MCF 10A (cell line): ENCODE measurements at places on chromosomes 12 and 14.

DNA sequence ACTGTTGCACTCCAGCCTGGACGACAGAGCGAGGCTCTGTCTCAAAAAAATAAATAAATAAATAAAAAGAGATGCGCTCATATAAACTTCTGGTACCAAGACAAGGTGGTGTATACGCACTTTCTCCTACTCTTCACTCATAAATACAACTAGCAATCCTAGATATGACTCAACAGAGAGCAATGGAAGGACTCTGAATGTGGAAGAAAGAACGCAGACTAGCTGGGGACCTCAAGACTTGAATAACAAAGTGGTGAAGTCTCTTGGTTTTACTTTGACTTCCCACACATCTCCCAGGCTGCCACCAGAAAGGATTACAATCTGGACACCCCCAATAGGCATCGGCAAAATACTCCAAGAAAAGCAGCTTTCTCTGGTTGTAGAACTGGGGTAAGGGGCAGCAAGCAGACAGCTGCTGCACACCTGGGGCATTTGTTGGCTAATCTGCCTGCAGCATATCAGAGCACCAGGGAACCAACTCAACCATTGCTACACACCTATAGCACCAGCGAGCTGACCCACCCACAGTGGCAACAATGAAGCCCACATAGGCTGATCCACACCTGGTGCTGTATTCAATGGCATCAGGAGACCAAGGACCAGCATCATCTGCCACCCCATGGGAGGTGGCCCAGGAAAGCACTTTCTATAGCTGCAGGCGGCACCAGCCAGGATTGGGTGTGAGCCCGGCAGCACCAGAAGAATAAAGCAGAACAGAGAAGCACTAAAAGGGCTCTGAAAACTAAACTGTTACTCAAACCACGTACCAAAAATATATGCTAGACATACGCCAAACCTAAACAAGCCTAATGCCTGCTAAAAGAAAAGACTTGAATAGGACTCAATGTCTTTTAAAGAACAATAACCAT, 1231.7 kb upstream of the TMEM132C start:
- no peak for DNase-seq

GRCh38 chr12:19744705-19745218, 305.5 kb downstream of the AEBP2 start:
- DNase-seq, result peak; percentile 37

GRCh38 chr14:64265222-64265621, 28.9 kb downstream of the ESR2 start:
- no peak for DNase-seq

GRCh38 chr12:18752280-18752920, 14.5 kb downstream of the CAPZA3 start:
- DNase-seq, result peak; percentile 31

GRCh38 chr14:64718762-64719161, 14.5 kb downstream of the PLEKHG3 start:
- DNase-seq, result no peak

GRCh38 chr12:58323676-58324075, 382.3 kb downstream of the ATP23 start:
- DNase-seq, result no peak

- peak; percentile 36 for DNase-seq
Measured at GRCh38 chr12:56146492-56147460, 5.6 kb upstream of the MYL6B start.

GRCh38 chr12:67659292-67659691, 10.7 kb downstream of the DYRK2 start:
- no peak for DNase-seq

DNA sequence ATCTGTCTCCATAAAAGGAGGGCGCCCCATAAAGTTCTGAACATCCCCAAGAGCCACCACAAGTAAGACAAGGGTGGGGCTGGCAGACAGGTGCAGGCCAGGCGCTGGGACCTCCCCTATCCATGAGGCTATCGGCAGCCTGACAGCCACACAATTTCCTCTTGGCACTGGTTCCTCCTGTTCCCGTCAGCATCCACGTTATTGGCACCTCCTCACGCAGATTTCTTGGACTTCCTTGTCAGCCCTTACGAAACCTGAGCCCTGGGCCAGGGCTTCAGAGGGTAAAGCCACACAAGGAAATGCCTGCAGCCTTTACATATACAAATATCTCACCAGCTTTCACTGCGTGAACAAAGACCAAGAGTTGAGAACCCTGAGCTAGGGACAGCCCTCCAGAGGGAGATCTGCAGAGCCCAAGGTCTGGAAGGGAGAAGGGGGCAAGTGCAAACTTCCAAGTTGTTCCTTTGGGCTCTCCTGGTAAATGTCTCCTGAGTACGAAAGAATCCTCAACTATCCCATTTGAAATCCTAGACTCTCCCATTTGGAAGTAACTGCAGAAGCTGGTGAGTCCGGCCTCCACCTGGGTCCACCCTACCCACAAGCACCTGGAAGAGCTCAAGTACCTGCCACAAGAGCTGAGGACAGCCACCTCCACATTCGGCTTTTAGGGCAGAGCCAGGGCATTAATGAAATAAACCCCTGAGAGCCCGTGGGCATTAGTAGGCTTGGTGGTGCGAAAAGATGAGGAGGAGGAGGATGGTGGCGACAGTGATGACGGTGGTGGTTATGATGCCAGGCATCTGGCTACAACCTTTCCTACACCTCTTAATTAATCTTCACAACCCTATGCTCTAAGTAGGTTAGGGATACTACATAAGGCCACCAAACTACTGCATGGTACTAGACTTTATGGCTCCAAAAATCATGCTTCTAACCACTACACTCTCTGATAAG, 5.5 kb upstream of the TC2N start:
- peak; percentile 98 for DNase-seq

DNA sequence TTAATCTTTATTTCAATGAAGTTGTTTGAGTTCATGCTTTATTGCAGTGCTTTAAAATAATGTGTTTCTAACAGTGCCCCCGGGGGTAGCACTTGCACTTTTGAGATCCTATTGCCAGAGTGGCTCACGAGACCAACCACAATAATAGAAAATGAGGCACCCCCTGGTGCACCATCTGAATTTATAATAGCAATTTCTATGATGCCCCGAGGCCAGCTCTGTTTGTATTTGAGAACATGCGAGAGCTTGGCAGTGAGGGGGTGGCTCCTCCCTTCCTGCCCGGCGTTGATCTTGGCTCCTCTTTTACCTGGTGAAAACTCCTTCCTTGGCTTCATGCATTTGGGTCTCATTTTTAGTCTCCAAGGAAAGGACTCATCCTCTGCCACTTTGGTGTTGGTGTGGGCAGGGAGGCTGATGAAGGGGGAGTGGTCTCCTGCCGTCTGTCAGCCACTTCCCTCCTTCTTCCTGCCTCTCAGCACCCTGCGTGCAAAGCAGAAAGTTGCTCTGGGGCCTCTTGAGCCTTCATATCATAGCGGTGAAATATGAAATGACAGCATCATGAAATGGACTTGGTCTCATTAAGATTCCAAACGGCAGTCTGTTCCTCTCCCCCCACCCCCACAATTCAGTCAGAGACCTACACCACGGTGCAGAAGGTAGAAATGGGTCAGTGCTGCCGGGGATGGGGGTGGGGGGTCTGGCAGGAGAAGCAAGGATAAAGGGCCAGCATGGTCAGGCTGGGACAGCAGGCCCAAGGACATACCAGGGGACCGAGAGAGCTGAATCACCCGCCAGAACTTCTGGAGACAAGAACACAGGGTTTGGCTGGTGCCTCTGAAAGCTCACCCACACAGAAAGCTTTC, 17.7 kb upstream of the NRXN3 start:
- DNase-seq, result peak; percentile 52

GRCh38 chr12:98973395-98973794, 328.3 kb downstream of the APAF1 start:
- DNase-seq, result peak; percentile 93

- peak; percentile 61 for DNase-seq
Measured at GRCh38 chr14:91417983-91418386, 365 bp upstream of the CCDC88C start.

GRCh38 chr14:75655235-75655634, 5.4 kb downstream of the ERG28 start:
- DNase-seq, result no peak

GRCh38 chr12:159156-159782, 54.7 kb downstream of the SLC6A12 start:
- DNase-seq, result no peak

DNA sequence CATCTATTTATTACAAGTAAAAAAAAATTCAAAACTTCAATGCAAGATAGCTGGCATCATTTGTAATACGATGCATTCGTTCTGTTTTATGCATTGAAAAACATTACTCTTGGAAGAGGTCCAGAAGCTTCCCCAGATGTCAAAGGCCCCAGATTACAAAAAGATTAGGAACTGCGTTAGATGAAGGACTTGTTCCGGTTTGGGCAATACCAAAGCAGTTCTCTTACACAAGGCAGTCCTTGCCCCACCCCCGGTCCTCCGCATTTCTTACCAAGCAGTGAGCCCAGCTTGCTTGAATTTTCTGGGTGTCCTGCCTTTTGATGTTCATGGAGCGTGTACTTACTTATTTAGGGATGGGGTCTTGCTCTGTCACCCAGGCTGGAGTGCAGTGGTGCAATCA, 4.8 kb upstream of the HVCN1 start:
- DNase-seq, result no peak

DNA sequence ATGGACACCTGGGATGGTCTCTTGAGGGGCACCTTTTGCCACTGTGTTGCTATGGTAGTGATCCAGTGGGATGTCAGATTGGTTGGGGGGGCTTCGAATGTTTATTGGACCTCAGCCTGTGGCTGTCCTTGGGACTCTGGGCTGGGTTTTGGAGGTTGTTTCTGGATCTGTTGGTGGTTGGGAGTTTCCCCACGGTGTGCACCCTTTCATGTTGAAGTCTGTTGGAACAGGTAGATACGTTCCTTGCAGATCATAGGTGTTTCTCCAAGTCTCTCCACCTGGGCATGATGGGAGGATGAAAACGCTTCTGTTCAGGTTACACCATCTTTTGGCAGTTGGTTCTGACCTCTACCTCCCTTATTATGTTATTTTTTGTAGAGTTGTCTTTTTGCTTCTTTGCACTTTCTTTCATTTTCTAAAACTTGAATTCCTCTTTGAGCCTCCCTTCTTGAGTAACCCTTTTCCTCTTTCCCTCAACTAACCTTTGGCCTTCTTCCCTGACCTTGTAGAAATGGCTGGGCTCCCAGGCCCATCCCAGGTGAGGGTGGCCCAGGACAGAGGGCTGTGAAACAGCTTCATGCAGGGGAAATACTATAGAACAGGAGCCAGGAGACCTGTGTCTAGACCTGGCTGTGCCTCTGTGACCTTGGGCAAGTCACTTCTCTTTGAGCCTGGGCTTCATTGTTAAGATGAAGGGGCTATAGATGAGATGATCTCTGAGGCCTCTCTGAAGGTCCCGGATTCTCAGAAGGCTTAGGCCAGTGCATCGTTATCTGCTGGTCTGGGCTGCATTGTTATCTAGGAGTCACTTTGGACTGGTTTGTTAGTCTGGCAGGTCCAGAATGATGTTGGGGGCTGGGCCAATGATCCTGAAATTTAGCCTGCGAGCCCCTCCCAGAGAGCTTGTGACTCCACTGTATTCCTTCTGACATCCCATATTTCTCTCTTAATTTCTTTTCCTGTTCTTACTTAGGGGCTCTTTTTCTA, 2.0 kb downstream of the ATN1 start:
- no peak for DNase-seq

DNA sequence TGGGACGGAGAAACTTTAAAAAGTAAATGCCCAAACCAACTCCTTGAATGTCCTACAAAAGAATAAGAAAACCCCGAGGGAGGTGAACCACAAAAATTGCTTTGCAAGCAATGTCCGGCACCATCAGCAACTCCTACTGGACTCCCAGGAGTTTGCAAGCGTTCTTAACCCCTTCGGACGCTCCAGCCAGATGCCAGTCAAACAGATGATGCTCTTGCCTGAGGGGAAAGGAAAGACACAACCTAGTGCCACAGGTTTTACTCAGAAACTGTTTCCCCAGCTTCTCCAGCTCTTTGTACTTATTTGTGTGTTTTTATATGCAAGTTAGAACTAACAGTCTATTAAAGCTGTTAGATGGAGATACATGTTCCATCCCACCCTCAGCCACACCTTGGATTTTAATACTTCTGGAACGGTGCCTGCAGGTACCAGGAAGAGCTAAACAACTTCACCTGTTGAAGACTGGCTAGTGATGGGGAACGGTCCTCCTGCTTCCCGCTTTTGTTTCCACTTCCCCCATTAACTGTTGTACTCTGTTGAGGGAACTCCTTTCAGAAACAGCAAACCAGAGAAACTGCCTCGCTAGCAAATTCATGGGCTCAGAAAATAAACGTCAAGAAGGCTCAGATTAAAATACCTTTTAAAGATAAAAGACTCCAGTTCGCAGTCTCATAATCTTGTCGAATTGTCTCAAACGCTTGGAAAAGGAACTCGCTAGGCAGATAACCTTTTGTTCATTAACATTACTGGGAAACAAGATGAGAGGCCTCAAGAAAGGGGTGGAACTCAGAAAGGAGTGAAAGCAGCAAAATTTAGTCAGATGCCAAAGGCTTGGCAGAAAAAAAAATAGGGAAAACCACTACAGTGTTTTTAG, 1.1 kb upstream of the FERMT2 start:
- peak; percentile 80 for DNase-seq

DNA sequence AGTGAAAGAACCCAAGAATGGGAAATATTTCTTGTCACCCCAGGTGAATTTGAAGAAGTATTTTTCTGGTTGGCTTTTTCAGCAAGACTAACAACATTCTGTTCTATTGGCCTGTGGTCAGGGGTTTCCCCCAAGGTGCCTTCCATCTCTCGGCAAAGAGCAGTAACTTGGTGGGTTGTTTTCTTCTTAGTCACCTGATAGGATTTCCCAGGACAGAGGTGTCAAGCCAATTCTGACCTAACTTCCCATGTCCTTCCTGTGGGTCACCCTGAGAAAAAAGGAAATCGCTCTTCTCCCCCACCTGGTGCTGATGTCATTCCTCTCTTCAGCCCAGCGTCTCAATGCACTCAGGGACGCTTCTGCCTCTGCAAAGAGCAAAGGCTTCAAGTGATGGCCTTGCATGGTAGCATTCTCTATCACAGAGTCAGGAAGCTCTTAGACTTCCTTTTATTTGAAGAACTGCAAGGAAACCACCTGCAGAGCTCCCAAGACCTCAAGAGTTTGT, 16.1 kb upstream of the IFNG start:
- no peak for DNase-seq

DNA sequence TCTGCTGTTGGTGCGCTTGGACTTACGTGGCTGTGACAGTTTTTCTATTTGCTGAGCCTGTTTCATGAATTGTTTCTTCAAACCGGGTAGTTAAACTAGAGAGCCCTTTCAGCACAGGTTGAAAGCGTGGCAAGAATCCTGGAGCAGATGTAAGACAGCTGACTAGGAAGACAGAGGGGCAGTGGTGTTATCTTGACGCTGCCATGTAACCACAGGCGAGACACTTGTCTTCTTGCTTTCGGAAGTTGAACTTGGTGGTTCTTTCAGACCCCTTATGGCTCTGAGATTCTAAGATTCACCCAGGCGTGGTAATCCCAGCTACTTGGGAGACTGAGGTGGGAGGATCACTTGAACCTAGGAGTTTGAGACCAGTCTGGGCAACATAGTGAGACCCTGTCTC, 4.3 kb downstream of the EMP1 start:
- no peak for DNase-seq

- no peak for DNase-seq
Measured at GRCh38 chr14:66508547-66508845, 549 bp downstream of the GPHN start.
